ENCODE measurements at places on chromosomes 5 and 9. TPM values are rescaled to one million over a fixed set of nuclear protein-coding genes. Genes with fewer than 3 reads are reported as not detected.

- no peaks in the 10 kb centered on the region for H3K36me3 ChIP-seq
- H3K4me3 ChIP-seq, result no peak overlapping the region
- DNase-seq, result peak; percentile 92
These were observed 70.8 kb upstream of the STARD4 start for GRCh38 chr5:111582993-111583601.

DNA sequence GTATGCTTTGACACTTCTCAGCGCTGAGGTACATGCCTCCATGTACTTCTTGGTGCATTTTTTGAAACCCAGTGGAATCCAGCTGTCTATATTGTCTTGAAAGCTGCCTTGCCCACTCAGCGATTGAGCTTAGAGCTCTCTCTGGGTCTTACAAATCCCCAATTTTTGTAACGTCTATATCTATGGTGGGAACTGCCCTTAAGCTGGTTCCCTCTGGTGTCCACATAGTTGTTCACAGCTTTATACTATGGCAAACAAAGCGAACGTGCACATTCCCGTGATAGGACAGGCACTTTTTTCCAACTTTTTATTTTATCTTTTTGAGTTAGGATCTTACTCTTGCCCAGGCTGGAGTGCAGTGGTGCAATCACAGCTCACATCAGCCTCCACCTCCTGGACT lies 20.9 kb downstream of the CDHR2 start:
- H3K27me3 ChIP-seq, result no peaks in the 10 kb centered on the region
- no peak overlapping the region for H3K4me3 ChIP-seq
- no peak overlapping the region for H3K27ac ChIP-seq
- no peaks in the 10 kb centered on the region for H3K4me1 ChIP-seq
- no peaks in the 10 kb centered on the region for H3K36me3 ChIP-seq

GRCh38 chr9:100673249-100673648 lies 95.4 kb downstream of the CAVIN4 start:
- H3K4me3 ChIP-seq, result no peak overlapping the region
- no peak for DNase-seq
- H3K36me3 ChIP-seq, result no peaks in the 10 kb centered on the region
- no peak overlapping the region for H3K27ac ChIP-seq
- no peaks in the 10 kb centered on the region for H3K27me3 ChIP-seq

- H3K4me3 ChIP-seq, result no peak overlapping the region
- DNase-seq, result no peak
- H3K27me3 ChIP-seq, result no peaks in the 10 kb centered on the region
These were observed 2.9 kb downstream of the TNIP1 start for GRCh38 chr5:151077967-151078366.

- no peak overlapping the region for H3K4me3 ChIP-seq
- no peak for DNase-seq
- no peaks in the 10 kb centered on the region for H3K27me3 ChIP-seq
- no peaks in the 10 kb centered on the region for H3K4me1 ChIP-seq
- H3K36me3 ChIP-seq, result no peaks in the 10 kb centered on the region
These were observed 136.3 kb downstream of the TTLL11 start for GRCh38 chr9:121956808-121957207.

DNA sequence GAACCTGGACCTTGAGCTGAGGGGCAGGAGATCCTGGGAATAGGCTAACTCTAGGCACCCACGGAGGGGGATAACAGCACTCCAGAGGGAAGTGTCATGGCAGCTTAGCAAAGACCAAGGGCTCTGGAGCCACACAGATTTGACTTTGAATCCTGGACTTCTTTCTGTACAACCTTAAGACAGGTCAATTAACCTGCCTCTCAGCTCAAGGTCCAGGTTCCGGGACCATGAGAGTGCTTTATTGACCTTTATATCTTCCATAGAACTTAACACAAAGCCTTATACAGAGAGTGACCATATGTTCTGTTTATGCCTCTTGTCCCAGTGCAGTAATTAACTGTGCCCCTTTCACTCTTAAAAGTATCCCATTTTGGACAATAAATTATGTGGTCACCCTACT lies 90.5 kb upstream of the LRRTM2 start:
- H3K27ac ChIP-seq, result no peak overlapping the region
- DNase-seq, result no peak
- no peaks in the 10 kb centered on the region for H3K36me3 ChIP-seq
- H3K27me3 ChIP-seq, result no peaks in the 10 kb centered on the region

DNA sequence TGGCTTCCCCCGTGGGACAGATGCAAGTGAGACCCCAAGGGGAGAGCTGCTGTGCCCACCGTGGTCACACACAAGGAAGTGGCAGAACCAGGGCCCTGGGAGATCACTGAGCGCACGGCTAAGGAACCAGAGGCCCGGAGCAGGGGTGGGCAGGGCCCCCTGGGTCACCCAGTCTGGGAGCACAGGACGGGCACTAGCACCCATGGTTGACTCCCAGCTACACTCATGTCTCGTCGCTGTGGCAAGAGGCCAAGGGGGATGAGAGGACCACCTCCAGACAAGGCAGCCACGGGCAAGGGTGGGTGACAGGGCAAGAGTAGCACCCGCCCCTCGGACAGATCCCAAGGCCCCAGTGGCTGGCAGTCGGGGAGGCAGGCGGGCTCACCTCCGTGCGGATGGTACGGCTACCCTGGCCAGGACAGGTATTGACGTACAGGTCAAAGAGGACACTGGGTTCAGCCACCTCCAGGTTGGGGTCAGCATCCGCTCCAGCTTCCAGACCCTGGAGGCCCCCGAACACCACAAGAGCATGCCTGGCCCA lies 5.1 kb downstream of the ENDOG start:
- DNase-seq, result no peak
- H3K4me3 ChIP-seq, result no peak overlapping the region
- no peak overlapping the region for H3K27ac ChIP-seq
- H3K4me1 ChIP-seq, result peaks cover 10% of the 10 kb centered on the region

- H3K27me3 ChIP-seq, result no peaks in the 10 kb centered on the region
- H3K4me1 ChIP-seq, result no peaks in the 10 kb centered on the region
- DNase-seq, result peak; percentile 13
- no peak overlapping the region for H3K4me3 ChIP-seq
- no peak overlapping the region for H3K27ac ChIP-seq
These were observed 355.5 kb downstream of the TLR4 start for GRCh38 chr9:118059484-118060278.

DNA sequence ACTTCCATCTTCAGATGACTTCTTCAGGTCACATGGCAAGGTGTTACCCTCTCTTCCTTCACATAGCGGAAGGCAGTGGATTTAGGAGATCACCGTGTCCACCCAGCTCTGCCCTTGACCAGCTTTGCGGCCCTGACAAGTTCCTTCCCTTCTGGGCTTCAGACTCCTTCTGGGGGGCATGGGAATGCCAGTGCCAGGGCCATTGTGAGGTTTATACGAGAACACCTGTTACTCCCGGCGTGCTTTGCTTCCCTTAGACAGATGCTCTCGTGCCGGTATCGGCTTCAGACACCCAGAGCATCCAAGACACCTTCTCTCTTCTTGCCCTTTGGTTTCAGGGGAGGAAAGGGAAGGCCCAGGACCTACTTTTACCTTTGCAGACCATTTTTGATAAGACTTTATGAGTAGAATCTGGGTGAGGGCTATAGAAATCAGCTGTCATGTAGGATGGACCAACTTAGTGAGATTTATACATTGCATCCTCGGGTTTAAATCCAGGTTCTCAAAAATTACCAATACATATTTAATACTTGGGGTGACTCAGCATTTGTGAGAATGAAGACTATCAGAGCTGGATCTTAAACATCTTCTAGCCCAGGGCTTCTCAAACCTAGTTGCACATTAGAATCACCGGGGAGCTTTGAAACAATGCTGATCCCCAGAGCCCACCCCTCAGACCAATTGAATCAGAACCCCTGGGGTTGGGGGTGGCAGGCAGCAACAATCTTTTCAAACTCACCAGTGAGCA lies 138.2 kb downstream of the MVB12B start:
- no peaks in the 10 kb centered on the region for H3K4me1 ChIP-seq
- H3K4me3 ChIP-seq, result no peak overlapping the region
- DNase-seq, result no peak

DNA sequence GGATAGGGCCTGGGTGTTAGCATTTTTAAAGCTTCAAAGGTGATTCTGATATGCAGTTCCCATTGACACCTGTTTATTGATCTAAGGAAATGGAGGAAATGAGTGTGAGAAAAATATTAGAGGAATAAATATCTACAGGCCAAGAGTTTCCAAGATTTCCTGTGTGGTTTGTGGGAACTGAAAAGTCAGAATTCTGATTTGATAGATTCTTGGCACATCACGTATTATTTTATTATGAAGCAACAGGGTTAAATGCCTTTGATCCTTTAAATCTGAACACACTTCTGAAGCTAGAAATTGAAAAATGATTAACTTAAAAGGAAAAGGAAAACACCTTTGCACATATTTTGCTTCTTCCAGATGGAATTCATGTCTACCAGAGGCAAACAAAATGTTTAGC lies 113.7 kb downstream of the CD180 start:
- no peaks in the 10 kb centered on the region for H3K27me3 ChIP-seq
- H3K36me3 ChIP-seq, result no peaks in the 10 kb centered on the region

DNA sequence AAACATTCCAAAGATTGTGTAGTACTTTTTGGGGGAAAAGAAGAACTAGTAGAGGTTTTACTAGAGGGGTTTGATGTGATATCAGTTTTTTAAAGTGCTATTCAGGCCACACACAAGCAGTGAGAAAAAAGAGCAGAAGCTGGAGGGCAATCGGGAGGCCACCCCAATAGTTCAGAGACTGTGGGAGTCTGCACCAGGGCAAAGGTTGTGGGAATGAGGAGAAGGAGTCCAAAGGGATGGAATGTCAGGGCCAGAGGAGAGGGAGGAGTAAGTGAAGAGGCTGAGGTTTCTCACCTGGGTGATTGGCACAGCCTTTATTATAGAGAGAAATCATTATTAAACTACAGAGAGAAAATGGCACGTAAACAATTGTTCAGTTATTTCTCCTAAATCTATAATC lies 134.9 kb upstream of the RAD23B start:
- no peak overlapping the region for H3K4me3 ChIP-seq
- no peaks in the 10 kb centered on the region for H3K4me1 ChIP-seq
- no peaks in the 10 kb centered on the region for H3K36me3 ChIP-seq
- no peak for DNase-seq

DNA sequence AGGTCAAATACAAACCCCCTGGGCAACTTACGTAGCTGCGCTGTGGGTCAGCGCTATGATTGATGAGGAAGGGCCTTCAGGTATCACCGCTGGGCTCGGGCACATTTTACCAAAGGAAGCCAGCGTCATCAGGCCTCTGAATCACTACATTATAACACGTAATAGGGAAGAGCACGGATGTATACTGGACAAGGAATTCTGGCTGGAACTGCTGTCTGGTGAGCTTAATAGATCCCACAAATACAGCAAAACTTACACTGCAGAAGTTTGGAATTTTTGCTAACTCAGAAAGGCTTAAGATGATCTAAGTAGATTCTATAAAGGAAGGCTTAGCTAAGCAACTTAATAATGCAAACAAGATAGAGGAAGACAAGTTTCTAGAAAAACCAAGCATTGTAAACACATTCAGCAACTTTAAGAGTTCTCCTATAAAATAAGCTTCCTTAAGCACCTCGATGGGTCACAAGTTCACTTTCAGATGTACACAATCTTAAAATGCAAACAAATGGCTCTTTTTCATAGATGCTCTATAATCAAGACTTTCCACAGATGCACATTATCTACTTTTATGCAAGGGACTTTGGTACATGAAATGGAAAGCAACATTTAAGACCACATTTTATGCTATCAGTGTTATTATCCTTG lies 360.1 kb upstream of the PANK3 start:
- no peaks in the 10 kb centered on the region for H3K27me3 ChIP-seq
- no peaks in the 10 kb centered on the region for H3K36me3 ChIP-seq
- no peak overlapping the region for H3K4me3 ChIP-seq
- H3K4me1 ChIP-seq, result peaks cover 25% of the 10 kb centered on the region
- DNase-seq, result no peak

DNA sequence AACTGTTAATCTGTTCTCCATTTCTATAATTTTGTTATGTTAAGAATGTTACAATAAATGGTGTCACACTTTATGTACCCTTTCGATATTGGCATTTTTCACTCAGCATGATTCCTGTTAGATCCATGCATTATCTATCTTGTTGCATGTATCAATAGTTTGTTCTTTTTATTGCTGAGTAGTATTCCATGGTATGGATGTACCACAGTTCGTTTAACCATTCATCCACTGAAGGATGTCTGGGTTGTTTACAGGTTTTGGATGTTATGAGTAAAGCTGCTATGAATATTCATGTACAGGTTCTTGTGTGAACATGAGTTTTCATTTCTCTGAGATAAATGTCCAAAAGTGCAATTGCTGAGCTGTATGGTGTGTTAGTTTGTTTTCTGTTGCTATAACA lies 26.3 kb upstream of the CCDC112 start:
- no peaks in the 10 kb centered on the region for H3K27me3 ChIP-seq
- H3K27ac ChIP-seq, result no peak overlapping the region
- H3K4me3 ChIP-seq, result no peak overlapping the region
- no peak for DNase-seq

DNA sequence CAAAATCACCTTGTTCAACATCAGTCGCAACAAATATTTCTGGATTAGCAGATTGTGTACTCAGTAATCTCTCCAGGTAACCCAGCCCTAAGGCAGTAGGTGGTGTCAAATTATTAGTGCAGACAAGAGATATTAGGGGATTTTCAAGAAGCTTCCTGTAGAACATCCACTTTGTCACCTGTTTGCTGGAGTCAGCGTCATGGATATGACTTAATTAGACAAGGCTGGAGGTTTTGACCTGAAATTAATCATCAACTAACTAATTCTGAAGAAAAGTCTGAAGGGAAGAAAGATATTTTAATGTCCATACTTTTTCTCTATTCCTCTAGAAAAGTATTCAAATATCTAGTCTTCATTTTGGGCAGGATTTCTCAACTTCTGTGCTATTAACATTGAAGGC lies 91.4 kb upstream of the CCDC112 start:
- no peak overlapping the region for H3K27ac ChIP-seq
- no peaks in the 10 kb centered on the region for H3K36me3 ChIP-seq
- no peaks in the 10 kb centered on the region for H3K27me3 ChIP-seq
- no peaks in the 10 kb centered on the region for H3K4me1 ChIP-seq
- no peak overlapping the region for H3K4me3 ChIP-seq

DNA sequence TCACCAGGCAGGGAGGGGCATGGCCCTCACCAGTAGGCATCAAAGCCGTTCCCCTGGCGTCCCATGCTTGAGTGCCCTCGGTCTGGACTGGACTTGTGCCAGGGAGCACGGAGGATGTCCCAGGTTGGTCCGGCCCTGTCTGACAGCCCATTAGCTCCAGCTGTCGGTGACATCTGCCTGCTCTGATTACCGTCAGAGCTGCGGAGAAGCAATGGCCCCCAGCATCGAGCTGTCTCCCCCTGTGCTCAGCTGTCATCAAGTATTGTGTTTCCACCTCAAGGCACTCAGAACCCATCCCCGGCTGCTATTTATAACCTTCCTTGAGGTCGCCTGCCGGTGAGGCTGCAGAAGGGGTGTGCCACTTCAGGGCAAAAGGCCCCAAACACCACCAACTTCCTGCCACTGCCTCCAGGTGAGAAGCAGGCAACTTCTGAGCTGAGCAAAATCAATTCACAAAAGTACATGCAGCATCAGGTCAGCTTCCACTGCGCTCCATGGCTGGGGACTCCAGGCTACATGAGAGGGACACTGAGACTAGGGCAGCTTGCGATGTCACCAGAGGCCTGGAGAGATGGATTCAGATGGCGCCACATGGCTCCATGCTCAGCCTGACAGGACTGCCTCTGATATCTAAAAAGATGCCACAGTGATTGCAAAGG lies 142.7 kb downstream of the C5orf15 start:
- no peaks in the 10 kb centered on the region for H3K36me3 ChIP-seq
- no peak overlapping the region for H3K4me3 ChIP-seq

Gene KCNT1
- total RNA-seq, result 0.11 TPM

Gene PCDHB10
- total RNA-seq, result 10.9 TPM

Gene FLT4
- total RNA-seq, result 5.3 TPM

Gene ORM1
- total RNA-seq, result not detected

Gene PTGES
- total RNA-seq, result 1.4 TPM
